GM23338 (cell line): ENCODE measurements at places on chromosomes 3 and 15. TPM values are rescaled to one million over a fixed set of nuclear protein-coding genes. Genes with fewer than 3 reads are reported as not detected.

DNA sequence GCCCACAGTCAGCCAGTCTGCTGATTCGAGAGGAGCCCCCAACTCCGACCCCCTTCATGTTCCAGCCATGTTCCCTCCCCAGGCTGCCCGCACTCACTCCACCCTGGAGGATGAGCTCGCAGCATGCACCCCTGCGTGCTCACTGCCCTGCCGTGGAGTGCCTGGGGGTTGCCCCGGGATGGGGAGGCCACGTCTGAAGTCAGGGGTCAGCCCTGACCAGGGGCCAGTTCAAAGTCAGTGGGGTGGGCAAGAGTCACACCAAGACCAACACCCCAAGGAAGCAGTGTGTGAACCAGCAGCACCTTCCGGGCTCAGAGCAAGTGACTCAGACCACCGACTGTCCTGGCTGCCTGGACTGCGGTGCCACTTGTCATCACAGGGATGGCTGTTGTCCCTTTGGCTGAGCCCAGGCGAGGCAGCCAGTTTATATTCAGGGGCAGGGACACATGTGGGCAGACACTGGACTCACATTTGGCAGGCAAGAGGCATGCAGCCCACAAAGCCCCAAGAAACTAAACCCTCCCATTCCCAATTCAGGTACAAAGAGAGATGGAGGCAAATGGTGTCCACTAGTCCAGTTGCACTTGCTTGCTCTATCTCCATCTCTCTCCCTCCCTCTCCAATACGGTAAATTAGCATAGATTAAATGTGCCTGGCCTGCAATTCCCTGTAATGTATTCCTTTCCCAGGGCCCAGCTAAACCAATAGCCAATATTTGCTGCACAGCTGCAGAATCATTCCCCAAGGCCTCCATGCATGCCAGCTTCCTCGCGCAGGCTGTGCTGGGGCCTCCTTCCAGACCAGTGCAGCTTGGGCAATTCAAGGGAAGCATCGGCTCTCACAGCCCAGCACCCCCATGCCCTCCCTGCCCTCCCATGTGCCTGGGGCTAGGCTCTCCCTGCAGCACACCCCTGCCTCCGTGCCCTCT, 135.7 kb upstream of the IQSEC1 start:
- no peak for DNase-seq

DNA sequence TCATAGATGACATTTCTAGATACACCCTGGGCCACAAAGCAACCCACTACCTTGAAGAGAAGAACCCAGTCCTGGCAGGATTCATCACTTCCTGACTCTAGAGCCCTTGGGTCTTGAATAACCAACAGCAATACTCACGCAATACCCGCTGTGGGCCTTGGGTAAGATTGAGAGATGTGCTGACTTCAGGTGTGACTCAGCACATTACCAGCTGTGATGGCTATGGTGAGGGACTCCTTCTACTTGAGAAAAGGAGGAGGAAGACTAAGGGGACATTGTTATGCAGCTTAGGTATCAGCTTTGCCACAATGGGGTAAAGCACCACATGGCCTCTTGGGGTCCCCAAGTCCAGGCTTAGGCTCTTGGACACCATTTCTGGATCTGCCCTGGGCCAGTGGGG, 14.9 kb downstream of the C3orf33 start:
- DNase-seq: peak; percentile 8

- DNase-seq: no peak
These were observed 460.3 kb upstream of the IL12A start for GRCh38 chr3:159528251-159528895.

The TEX9 gene
- total RNA-seq: 13.9 and 19.6 TPM in 2 replicates

- DNase-seq: no peak
These were observed 35.4 kb downstream of the PXYLP1 start for GRCh38 chr3:141266797-141267555.

DNA sequence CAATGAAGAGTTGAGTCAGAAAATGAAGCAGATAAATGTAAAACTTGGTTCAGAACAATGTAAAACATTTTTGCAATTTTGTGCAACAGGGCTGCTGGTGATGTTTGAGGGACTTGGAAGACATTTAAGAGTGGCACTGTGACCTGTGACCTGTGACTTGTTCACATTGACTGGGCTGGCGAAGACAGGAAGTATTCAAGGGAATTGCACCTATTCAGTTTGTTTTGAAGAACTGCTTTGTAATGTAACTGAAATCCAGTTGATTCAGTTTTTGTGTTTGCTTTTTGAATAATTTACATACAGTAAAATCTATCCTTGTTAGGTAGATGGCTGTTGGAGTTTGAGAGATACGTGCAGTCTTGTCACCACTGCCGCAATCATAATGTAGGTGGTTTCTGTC, 35.4 kb downstream of the MCTP2 start:
- no peak for DNase-seq

GRCh38 chr15:22902046-22902445, 63.6 kb downstream of the NIPA2 start:
- no peak for DNase-seq

DNA sequence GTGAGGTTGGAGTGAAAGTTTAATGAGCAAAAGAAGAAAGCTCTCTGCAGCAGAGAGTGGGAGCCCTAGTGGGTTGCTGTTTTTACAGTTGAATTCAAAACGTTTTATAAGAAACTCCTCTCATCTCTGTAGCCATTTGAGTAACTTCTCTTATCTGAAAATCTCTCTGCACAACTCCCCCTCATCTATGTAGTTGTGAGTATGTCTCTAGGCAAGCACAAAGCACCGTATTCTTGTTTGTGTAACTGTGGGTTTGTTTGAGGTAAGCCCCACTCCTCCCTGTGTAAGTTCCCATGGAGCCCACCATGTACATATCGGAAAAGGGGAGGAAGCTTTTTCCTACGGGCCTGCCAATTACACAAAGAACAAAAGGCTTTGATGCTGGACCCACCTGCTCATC, 56.5 kb upstream of the GOLGA6L2 start:
- DNase-seq: peak; percentile 8

GRCh38 chr15:39290711-39291435, 290.0 kb upstream of the THBS1 start:
- DNase-seq: no peak

DNA sequence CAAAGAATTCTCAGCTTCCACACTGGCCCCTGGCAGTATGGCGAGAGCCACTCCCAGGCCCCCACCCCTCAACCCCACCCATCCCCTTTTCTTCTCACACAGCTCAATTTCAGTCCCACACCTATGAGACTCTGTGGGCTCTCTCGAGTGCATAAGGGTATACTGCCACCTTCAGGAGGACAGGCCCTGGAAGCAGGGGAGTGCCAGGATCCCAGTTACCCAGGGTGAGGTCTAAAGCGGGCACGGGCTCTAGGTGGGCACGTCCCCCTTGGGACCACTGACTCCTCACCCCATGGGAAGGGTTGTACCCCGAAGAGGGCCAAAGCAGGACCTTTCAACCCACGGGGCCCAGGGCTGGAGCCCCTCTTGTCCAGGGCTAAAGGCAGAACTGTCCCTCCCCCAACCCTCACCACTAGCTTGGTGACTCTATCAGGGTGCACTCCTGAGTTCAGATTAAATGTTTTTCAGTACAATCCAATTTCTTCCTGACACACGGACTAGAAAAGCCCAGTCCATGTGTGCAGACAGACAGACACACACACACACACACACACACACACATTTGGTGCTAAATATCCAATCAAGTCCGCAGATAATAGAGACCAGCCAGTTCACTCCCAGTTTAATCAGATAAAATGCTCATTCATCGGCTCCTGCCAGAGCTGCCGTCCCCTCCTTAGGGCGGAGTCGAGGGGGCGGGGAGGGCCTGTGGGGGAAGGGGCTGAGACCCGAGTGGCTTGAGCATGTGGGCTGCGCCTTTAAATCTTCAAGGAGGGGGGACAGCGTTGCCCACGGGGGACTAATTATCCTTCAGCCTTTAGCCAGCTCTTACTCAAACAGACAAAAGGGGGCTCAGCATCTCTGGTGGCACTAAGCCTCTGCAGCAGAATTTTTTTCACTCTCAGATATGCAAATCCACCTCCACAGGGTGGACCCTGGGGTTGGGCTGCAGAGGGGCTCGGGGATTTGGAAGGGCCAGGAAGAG, 59.3 kb downstream of the CYP11A1 start:
- DNase-seq: peak; percentile 82

The LYZL4 gene
- not detected in 2 replicates for total RNA-seq

GRCh38 chr3:189954733-189955665, 165.7 kb downstream of the P3H2 start:
- no peak for DNase-seq

GRCh38 chr3:195748661-195749060, 27.9 kb downstream of the MUC20 start:
- DNase-seq: no peak

- peak; percentile 21 for DNase-seq
These were observed 27.7 kb downstream of the ACKR4 start for GRCh38 chr3:132624790-132625189.

GRCh38 chr3:140597792-140598191, 80.1 kb upstream of the TRIM42 start:
- DNase-seq: no peak

The DAZL gene
- 5.3 and 5.9 TPM in 2 replicates for total RNA-seq

- DNase-seq: peak; percentile 92
These were observed 534.3 kb downstream of the ROBO1 start for GRCh38 chr3:79233431-79234060.

- DNase-seq: no peak
These were observed 49.7 kb downstream of the PDHB start for GRCh38 chr3:58383904-58384303.
